Stimulated activated CD4-positive, alpha-beta T cell treated with anti-CD3 and anti-CD28 coated beads, Interleukin-1b, Interleukin-23, amount 100 ng/mL, for 1 hour (primary cell): ENCODE measurements at places on chromosomes 2 and 18.
A peak's percentile ranks its signal among the peaks of the same experiment; 100 is the strongest.

DNA sequence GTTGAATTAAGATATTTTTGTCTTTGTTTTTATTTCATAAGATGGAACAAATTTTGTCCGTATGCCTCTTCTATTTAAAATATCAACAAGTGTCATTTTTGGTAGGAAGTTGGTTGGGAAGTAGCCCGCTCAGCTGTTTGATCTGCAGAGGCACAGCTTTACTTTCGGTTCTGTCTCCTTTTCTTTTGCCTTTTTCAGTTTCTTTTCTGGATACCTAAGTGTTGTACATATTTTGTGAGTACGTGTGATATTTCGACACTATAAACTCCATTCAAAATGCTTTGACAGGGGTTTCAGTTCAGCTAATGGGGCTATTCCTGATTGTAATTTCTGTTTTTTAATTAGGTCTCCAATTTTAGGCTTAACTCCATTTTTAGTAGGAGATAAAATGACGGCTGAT, 1785.0 kb upstream of the LRRTM1 start:
- DNase-seq: no peak

GRCh38 chr18:3451989-3452749, 2.2 kb downstream of the TGIF1 start:
- no peak for DNase-seq

DNA sequence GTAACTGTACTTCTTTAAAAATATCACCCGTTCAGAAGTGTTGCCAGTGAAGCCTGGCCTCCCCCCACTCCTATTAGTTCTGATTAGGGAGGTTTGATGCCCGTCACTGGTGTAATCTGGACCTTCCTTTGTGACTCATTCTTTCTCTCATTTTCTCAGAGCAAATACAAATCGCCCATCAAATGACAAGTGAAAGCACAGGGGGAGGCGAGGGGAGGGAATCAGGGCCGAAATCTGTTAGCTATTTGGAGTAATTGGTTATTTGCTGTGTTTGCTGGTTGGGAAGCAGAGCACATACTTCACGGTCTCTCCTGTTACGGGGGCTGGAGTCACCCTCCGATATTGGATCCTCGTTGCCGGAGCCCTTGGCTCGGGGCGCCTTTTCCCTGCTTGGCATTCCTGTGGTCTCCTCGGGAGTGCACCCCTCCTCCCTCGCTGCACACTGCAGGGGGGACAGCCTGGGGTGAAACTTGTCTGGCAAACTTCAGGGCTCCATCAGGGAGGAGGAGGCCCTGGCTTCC, 178.1 kb downstream of the DYSF start:
- no peak for DNase-seq

GRCh38 chr2:23777826-23778225, 149.1 kb downstream of the ATAD2B start:
- no peak for DNase-seq

- DNase-seq: no peak
These were observed 17.0 kb upstream of the STAT4 start for GRCh38 chr2:191167766-191168165.

DNA sequence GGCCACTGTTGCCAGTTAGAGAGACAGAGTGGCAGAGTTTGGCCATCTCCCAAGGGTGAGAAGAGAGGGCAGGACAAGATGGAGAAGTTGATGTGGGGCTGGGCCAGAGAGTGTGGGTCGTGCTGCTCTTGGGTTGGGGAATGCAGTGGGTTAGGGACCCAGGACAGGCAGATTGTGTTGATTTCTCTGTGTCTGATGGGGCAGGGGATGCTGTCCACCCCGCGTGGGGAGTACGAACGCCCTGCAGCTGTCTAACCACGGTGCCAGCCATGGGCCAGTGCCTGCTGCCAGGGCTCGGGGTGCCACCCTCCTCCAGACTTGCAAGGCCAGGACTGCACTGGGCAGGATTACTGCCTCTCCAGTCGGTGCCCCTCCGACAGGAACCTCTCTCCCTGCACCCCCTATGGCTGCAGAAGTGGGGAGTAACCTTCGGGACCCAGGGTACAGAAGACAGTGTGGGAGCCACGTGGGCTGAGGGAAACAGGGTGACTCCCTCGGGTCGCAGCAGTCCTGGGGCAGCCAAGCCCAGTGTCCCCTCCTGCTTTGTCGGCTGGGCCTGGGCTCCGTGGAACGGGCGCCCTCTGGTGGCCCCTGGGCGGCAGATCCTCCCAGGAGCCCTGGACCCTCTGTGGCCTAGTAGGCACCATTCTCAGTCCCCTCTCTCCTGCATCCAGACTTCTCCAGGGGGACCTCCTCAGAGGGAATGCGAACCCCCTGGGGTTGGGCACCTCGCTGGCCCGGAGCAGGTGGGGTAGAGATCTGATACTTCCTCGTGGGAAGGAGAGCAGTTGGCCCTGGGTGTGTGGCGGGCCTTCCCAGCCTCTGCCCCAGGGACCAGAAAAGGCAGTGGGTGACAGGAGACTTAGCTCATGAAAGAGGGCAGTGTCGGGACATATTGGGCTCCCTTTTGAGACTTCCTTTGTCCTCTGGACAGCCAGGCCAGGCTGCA, 2.7 kb downstream of the GPC1 start:
- DNase-seq: peak; percentile 53

DNA sequence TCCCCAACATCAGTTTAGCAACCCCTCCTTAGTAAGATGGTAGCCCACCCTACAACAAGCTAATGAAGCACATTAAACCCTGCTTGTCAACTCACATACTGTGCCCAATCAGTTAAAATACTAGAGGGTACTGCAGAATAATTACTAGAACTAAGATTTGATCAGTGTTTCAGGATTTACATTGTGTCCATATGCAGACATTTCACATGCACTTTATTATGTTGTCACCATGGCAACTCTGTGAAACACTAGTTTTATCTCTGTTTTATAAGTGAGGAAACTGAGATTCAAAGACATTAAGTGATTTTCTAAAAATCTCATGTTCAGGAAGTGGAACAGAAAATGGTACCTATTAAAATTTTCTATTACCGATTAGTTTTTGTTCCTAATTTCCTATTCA, 61.7 kb downstream of the CYBRD1 start:
- no peak for DNase-seq

DNA sequence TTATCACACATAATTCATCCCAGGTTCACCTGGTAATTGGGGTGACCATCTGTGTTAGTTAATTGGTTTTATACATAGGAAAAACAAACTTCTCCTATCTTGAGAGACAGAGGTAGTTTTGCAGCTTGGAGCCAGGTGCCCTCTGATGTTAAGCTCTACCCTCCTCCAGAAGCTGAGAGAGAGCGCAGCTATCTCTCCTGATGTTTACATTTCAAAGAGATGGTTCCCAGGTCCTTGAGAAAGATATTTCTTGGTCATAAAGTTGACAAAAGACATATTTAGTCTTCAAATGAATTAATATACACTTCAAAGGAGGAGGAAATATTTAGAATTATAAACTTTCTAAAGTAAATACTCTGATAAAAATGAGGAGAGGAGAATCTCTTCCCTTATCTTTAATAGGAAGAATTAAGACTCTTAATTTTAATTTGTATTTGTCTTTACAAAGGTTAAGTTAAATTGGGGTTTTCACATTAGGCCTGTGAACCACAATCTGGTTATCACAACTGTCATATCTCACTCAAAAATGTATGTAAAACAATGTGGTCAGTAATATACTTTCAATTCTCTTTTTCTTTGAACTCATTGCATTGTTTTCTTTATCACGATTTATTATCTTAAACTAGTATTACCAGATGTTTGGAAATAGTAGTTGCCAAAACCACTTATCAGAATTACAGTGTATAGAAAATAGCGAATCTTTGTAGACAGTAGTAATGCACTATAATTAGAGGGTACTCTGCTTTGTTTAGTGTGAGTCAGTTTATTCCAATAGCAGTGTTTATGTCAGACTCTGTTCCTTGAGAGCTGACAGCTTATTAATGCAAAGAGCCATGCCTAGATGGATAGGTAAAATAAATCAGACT, 26.8 kb downstream of the SERPINB4 start:
- no peak for DNase-seq

- no peak for DNase-seq
These were observed at the start of gene SPTBN1 for GRCh38 chr2:54455563-54456361. Gene SPTBN1, plus strand, starts transcription at chr2:54456327. Its CDS starts 70,092 bp downstream, at chr2:54526419.

- DNase-seq: no peak
These were observed at the start of gene UNC80 for GRCh38 chr2:209771474-209772289. Gene UNC80, plus strand, starts transcription at chr2:209771832. Its CDS starts 241 bp downstream, at chr2:209772073.

- no peak for DNase-seq
These were observed 416.5 kb upstream of the ZEB2 start for GRCh38 chr2:144936442-144936841.

DNA sequence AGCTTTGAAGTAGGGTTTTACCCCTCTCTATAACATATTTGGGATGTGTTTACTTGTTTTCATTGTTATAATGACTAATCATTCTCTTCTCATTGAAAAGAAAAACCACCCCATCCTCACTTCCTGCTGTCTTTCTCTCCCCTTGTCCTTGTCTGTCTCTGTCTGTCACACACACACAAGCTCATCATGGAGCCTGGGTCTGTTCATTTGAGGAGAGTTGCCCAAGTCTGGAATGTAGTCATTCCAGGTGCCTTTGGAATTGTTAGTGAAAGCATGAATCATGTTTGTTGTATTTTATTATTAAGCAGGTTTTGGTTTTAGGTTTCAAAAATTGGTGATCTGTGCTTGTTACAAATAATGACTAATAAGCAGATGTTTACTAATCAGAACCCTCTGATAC, 133.5 kb upstream of the IL1R2 start:
- DNase-seq: no peak
